CD4-positive, alpha-beta memory T cell (primary cell): ENCODE measurements at places on chromosomes 12 and 14. TPM values are rescaled to one million over a fixed set of nuclear protein-coding genes. Genes with fewer than 3 reads are reported as not detected.

SIRT4 gene
- 4.9 TPM for total RNA-seq

- DNase-seq = no peak
- H3K27ac ChIP-seq = no peak overlapping the region
- no peak overlapping the region for H3K4me3 ChIP-seq
- no peaks in the 10 kb centered on the region for H3K27me3 ChIP-seq
Observed at GRCh38 chr12:125650587-125650986, 585.4 kb downstream of the AACS start.

DPY19L2 gene
- total RNA-seq = 0.97 TPM

ACSM4 gene
- not detected for total RNA-seq

GRCh38 chr14:105312973-105313372, 1.6 kb upstream of the PACS2 start:
- no peak overlapping the region for H3K27ac ChIP-seq
- no peaks in the 10 kb centered on the region for H3K36me3 ChIP-seq

GRCh38 chr12:75596406-75596805, 85.0 kb upstream of the KRR1 start:
- no peak overlapping the region for H3K4me3 ChIP-seq
- H3K4me1 ChIP-seq = no peaks in the 10 kb centered on the region
- no peak overlapping the region for H3K27ac ChIP-seq
- DNase-seq = no peak

GRCh38 chr12:46134205-46134811, 134.5 kb downstream of the SLC38A1 start:
- no peak for DNase-seq
- no peaks in the 10 kb centered on the region for H3K4me1 ChIP-seq
- no peak overlapping the region for H3K4me3 ChIP-seq
- H3K27ac ChIP-seq = no peak overlapping the region

DNA sequence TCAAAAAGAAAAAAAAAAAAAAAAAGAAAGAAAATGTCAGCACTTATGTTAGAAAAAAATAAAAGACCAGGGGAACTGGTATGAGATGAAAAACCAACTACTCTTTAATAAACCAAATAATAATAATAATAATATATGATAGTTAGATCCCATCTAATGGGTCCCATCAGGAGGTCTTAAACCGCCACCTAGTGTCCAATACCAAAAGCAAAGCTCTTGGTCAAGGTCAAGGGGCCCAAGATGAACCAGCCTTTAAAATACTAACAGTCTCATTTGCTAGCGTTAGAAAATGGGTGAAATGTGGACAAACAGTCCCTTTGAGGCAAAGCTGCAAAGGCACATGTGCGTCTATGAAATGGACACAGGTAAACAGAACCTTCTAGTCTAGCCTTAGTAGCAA, 12.3 kb downstream of the BRAP start:
- no peak for DNase-seq
- no peaks in the 10 kb centered on the region for H3K27me3 ChIP-seq
- H3K4me3 ChIP-seq = no peak overlapping the region
- peaks cover 69% of the 10 kb centered on the region for H3K36me3 ChIP-seq
- H3K27ac ChIP-seq = no peak overlapping the region

- no peak overlapping the region for H3K27ac ChIP-seq
- H3K36me3 ChIP-seq = no peaks in the 10 kb centered on the region
- H3K4me3 ChIP-seq = no peak overlapping the region
Observed at GRCh38 chr12:124898200-124898922, 16.1 kb downstream of the UBC start.
